ENCODE measurements at places on chromosomes 4 and X.
A peak's percentile ranks its signal among the peaks of the same experiment; 100 is the strongest.

GRCh38 chr4:75630174-75630936 is at the start of gene CDKL2:
Gene CDKL2 (minus strand): TSS chr4:75630528. CDS start chr4:75625988, 4,540 bp downstream.
- DNase-seq, result peak; percentile 90

GRCh38 chr4:1045193-1045594 is 33.8 kb downstream of the FGFRL1 start:
- no peak for DNase-seq

GRCh38 chr4:149784018-149784417 is 31.6 kb downstream of the IQCM start:
- no peak for DNase-seq

GRCh38 chr4:42562016-42562415 is 94.9 kb downstream of the ATP8A1 start:
- no peak for DNase-seq

DNA sequence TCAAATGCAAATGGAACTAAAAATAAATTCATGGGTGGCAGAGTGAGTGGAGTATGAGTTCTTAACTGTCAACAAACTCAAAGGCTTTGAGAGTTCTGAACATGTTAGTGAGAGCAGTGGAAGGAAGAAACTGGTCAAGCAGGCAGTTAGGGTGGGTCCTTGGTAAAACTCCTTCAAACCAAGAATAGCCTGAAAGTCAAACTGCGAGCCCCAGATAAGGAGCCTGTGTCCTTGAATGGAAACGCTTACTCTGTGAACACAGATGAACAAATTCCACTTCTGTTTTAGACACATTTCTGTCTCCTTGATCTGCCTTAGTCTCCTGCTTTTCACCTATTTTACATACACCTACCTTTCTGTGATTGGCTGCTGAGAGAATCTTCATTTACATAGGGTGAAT is 129.4 kb upstream of the PCDH18 start:
- DNase-seq, result no peak

DNA sequence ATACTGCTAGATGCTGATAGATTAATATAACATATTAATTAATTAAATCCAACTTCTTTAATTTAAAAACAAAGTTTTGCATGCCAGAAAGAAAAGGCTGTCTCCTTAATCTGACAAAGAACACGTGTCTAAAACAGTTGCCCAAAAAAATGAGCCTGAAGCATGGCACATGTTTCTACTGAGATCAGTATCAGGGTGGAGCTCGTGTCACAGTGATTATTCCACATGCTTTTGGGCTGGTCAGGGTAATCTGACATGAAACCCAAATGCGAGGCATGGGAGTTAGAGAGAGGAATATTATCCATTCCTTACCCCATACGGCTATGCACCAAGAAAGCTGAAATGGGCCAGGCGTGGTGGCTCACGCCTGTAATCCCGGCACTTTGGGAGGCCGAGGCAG is 79.4 kb upstream of the ADRA2C start:
- no peak for DNase-seq

- no peak for DNase-seq
These were observed 207.4 kb downstream of the TMA16 start for GRCh38 chr4:163701916-163702315.

DNA sequence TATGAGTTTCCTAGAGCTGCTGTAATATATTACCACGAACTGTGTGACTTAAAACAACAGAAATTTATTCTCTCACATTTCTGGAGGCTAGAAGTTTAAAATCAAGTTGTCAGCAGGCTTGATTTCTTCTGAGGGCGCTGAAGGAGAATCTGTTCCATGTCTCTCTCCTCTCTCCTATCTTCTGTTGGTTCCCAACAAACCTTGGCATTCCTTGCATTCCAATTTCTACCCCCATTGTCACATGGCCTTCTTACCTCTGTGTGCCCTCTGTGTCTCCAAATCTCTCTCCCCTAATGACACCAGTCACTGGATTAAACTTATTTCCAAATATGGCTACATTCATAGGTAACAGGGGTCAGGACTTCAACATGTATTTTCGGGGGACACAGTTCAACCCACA is 672.7 kb downstream of the RPA4 start:
- no peak for DNase-seq

GRCh38 chrX:2710041-2710840 is 19.1 kb downstream of the CD99 start:
- DNase-seq, result peak; percentile 63

- no peak for DNase-seq
These were observed 362 bp downstream of the NCAPG start for GRCh38 chr4:17811078-17811603.

DNA sequence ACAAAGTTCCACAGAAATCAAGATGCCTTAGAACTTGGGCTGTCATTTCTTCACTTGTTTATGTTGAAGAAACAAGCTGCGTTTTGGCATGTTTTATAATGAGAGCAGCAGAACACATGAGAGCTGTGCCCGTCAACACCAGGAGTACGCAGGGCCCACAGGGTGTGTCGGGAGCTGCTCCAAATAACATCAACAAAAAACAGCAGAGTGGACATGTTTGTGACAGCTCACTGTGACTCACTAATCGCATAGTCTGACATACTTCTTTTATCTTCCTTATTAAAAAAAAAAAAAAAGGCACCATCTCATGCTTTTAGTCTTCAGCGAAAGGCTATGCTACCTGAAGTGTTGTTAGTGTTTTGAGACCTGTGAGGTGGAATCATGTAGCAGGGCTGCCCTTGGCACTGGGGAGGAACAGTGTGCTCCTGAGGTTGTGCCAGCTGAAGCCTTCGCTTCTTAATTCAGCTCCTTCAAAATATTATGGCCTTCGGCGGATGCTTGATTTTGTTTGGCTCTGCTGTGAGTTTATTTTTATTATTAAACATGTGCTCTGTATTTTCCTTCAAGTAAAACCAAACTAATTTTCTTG is 32.8 kb downstream of the FHDC1 start:
- no peak for DNase-seq

GRCh38 chr4:83318666-83319065 is 16.0 kb downstream of the HPSE start:
- DNase-seq, result no peak

Measured in CD4-positive, alpha-beta T cell treated with Interferon gamma for 1 hour (primary cell).